NB4 (cell line): ENCODE measurements at places on chromosomes 12 and 14.

DNA sequence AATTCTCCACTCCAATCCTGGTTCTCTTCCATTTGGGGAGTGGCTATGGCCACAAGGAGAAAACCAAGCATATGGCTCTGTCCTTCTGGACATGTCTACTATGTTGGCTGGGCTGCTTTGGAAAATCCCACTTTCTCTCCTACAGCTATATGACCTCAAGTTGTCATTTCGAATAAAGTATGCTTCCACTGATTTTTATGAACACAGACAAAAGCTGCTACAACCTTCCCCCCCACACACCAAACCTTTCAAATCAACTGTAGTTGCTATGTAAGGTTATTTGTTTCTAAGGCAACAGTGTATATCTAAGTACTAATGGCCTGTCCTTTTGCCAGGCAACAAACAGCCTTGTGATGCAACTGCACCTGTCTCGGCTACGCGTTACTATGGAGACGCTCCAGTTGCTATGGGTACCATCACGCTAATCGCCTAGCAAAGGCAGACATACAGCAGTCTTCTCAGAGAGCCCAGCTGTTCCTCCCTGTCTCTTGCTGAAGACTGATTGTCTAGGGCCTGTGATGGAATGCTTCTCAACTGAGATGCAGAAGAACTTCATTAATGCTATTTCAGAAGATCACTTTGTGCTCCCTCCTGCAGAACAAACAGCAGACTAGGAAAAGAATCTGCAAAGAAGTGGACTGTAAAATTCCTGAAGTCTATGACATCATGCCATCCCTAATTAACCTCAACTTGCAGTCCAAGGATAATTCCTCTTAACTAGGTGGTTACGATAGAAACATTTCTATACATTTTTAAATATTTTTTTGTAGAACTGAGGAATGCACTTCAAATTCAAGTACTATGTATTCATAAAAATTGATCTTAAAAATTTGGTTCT, 67.6 kb downstream of the FOXN3 start:
- DNase-seq, result no peak

- no peak for DNase-seq
Observed at GRCh38 chr14:53316504-53316903, 163.4 kb upstream of the DDHD1 start.

DNA sequence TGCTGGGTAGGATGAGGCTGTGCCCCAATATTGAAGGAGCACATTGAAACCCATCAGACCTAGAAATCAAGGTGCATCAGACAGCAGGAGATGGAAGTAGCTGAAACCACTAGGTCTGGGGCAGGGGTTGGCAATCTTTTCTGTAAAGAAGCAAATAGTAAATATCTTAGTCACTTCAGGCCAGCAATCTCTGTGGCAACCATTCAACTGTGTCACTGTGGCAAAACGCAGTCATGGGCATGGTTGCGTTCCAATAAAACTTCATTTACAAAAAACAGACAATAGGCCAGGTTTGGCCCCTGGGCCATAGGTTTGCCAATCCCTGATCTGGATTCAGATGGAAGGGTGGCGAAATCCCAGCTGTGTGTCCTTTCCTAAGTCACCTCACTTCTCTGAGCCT, 397.3 kb downstream of the MED13L start:
- DNase-seq, result no peak

- DNase-seq, result no peak
Observed at GRCh38 chr12:31406345-31406744, 80.4 kb upstream of the SINHCAF start.

DNA sequence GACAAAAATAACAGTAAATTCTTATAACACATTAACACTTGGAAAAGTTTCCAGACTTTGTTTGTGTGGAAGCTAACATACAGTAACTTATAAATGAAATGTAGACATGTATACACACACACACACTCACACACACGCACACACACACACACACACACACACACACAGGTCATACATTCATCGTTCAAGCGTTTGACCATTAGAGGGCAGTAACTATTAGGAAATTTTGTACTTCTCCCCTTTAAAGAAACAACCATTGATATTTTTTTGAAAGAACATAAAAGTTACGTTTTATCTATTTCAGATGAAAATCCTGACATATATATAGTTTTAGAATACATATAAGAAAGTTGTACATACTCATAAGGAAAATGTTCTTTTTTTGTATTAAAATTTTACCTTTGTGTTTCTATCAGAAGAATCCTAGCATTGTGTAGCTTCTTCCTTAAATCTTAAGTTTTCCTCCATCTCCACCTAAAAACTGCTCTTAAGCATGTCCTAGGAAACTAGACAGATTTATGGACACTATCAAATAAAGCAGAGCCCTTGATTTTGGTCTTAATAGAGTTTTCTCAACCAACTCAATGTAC, 29.0 kb downstream of the PTPRQ start:
- peak; percentile 56 for DNase-seq

DNA sequence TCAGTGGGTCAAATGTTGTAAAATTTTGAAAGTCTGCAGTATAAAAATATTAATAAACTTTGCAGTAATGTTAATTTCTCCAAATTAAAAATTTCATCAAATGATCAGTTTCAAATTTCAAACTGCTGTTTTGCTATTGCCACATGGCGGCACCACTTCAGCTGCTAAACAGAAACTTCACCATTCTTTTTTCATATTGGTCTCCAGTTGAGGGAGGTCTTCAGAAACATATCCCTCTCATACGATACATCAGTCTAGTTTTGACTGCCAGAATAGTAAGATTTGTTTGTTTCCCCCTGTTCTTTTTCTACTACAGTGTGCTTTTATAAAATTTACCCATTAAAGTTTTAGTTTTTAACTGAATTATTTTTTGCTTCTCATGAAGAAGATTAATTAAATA, 4.2 kb upstream of the TRHDE start:
- no peak for DNase-seq

GRCh38 chr12:10027721-10028120, 2.8 kb upstream of the CLEC9A start:
- DNase-seq, result peak; percentile 80

GRCh38 chr12:26571560-26571959, 261.4 kb downstream of the ITPR2 start:
- no peak for DNase-seq

- DNase-seq, result no peak
Observed at GRCh38 chr12:112938751-112939150, 477 bp downstream of the OAS3 start.

- DNase-seq, result peak; percentile 63
Observed at GRCh38 chr12:113781415-113782198, 184.5 kb downstream of the RBM19 start.

DNA sequence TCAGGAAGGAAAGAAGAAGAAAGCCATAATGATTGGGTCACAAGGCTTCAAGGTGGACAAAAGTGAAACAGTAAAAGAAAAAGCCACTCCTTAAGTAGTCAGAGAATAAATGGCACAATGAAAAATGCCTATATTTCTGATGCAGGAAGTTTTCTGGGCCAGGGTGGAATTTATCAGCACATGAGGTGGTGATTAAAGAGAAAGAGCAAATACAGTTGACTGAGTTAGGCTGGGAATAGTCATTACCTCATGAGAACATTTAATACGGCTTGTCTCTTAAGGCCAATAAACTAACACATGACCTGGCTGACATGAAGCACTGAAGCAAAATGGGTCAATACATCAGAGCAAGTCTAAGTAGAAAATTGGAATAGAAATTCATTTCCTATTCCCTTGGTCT, 499.7 kb downstream of the TMTC2 start:
- DNase-seq, result no peak

DNA sequence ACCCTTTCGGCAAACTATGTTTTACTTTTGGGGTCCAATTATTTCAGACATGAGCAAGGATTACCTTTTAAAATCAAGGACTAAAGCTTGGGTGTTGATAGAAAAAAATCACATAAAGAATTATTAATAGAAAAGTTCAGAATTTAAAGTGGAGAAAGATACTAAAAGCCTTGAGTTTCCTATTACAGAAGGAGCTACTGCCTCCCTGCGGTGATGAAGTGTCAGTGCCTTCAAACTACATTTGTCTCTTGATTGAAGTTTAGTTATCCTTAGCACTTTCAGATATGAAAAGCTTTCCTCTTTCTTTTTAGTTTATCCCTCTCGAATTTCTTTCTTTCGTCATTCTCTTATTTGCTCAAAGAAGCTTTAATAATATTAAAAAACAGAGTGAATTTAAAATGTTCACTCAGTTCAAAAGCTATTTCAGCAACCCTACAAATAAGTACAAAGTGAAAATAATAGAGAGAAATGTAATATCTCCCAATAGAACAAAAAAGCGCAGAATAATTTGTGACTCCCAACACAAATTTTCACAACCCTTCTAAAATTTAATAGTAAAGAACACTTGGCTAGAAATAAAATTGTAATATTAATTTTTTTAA, 87.6 kb downstream of the SEC23A start:
- DNase-seq, result peak; percentile 56

DNA sequence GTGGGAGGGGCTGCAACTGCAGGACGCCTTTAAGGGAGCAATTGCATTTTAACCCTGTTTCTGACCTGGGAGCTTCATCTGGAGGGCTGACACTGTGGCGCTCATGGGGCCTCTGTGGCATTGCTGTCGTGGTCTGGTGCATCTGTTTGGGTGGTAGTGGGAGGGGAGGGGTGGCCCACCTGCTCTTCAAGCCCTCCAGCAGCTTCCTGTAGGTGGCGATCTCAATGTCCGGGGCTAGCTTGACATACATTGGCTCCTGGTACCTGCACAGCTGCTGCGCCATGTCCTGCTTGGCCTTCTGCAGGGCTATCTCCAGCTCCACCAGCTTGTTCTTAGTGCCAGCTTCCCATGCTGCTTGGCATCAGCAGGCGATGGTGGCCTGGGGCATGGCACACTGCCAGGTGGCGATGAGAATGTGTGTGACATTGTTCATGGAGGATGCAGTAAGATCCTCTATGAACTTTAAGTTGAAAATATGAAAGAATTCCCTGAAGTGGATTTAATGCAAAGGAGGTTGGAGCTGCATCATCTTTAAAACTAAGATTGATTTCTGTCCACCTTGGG, 7.7 kb upstream of the KRT82 start:
- DNase-seq, result no peak

GRCh38 chr12:65494537-65494936, 216.1 kb downstream of the MSRB3 start:
- no peak for DNase-seq

DNA sequence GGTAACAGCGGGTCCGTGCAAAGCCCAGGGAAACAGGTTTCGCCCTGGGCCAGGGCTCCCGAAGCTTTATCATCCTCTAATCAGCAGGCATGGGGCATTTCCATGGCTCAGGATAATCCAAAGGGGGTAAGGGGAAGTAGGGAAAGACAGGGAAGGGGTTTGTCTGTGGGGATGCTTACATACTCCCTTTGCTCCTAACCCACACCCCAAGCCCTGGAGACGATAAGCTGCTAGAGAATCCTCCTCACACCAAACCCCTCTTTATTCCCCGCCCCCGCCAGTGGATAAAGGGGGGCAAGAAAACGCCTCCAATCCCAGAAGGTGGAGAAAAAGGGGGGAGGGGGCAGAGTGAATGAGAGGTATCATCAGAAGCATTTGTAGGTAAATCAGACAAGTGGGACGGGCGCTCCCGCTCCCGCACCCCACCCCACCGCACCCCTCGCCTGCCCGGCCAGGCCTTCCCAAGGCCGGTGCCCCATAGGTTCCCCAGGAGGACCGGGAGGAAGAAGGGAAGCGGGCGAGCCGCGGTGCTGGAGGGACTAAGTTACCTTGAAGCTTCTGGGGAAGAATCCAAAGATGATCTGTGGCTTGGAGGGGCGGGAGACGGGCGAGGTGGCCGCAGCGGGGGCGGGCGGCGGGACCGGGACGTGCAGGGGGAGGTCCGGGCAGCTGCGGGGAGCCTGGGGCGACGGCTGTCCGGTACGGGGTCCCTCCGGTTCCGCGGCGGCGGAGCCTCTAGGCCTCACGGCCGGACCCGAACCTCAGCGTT, 762 bp downstream of the PPP2R5E start:
- DNase-seq, result peak; percentile 36

GRCh38 chr12:21934173-21934572, 7.1 kb downstream of the ABCC9 start:
- DNase-seq, result no peak

DNA sequence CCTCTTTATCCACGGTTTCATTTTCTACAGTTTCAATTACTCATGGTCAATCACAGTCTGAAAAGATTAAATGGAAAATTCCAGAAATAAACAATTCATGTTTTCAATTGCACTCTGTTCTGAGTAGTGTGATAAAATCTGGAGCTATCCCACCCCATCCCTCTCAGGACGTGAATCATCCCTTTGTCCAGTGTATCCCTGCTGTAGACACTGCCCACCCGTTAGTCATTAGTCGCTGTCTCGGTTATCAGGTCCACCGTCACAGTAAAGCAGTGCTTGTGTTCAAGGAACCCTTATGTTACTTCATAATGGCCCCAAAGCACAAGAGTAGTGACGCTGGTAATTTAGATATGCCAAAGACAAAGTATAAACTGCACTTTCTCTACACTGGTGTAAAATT, 141.0 kb upstream of the LMNTD1 start:
- DNase-seq, result no peak

DNA sequence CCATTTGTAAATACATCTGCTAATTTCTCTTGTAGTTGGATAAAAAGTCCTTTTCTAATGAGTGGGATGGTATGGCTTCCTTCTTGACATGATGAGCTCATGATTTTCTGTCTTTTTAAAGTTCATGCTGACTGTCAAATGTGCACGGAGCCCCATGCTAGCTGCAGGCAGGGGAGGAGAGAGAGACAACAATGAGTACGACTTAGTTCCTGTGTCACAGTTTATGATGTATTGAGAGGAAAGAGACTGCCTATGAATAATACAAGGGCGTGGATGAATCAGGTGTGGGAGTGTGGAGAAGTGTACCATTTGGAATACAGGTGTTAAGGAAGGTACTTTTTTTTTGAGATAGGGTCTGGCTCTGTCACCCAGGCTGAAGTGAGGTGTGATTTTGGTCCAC, 10.7 kb upstream of the TBC1D30 start:
- DNase-seq, result no peak

DNA sequence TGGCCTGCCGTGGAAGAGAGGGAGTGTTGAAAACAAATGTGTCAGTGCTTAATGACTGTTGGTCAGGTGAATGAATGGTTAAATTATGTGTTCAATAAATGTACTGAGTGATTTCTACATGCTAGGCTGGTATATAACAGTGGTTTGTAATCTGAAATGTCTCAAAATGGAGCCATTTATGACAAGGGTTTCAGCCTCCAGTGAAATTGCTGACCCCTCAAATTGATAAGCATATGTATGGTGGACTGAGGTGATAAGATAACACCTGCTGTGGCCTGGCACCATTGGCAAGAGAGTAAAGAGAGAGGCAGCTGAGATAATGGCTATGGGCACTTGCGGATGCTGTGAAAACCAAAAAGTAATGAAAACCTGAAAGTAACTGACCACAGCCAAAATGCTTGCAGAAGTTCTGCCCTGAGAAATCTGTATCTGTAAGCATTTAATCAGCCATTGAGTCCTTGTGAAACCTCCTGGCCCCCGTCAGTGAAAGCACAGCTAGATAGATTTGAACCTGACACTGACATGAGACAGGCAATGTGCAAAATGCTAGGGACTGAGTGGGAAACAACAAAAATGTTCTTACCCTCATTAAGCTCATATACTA, 1.4 kb upstream of the BCAT1 start:
- DNase-seq, result no peak

GRCh38 chr12:54304187-54304810, 3.5 kb upstream of the NFE2 start:
- peak; percentile 100 for DNase-seq

GRCh38 chr12:123065676-123066383, 85.1 kb downstream of the PITPNM2 start:
- DNase-seq, result no peak

- DNase-seq, result peak; percentile 26
Observed at GRCh38 chr14:64005822-64006221, 153.0 kb downstream of the SYNE2 start.

GRCh38 chr14:98958632-98959031, 313.4 kb downstream of the BCL11B start:
- no peak for DNase-seq

- no peak for DNase-seq
Observed at GRCh38 chr12:68766646-68767045, 20.7 kb downstream of the SLC35E3 start.
